Immature natural killer cell (primary cell): ENCODE measurements at places on chromosomes 13 and 19. TPM values are rescaled to one million over a fixed set of nuclear protein-coding genes. Genes with fewer than 3 reads are reported as not detected.

SCGB2B2 gene
- not detected for polyA plus RNA-seq

UBA52 gene
- polyA plus RNA-seq = 613 TPM

GRCh38 chr13:114108894-114109293 lies 23.5 kb downstream of the RASA3 start:
- no peak for DNase-seq
- H3K4me3 ChIP-seq = peak overlapping the region; percentile 87
- H3K27me3 ChIP-seq = peaks cover 55% of the 10 kb centered on the region
- peak overlapping the region; percentile 100 for H3K27ac ChIP-seq
- H3K4me1 ChIP-seq = peaks cover 90% of the 10 kb centered on the region

ZNF14 gene
- polyA plus RNA-seq = 7.1 TPM

FCGBP gene
- polyA plus RNA-seq = not detected

COX7A1 gene
- polyA plus RNA-seq = not detected

PAF1 gene
- polyA plus RNA-seq = 48.1 TPM
